ENCODE measurements at places on chromosomes 5 and 9.

- DNase-seq = no peak
Observed at GRCh38 chr9:109383356-109383755, 62.5 kb upstream of the EPB41L4B start.

DNA sequence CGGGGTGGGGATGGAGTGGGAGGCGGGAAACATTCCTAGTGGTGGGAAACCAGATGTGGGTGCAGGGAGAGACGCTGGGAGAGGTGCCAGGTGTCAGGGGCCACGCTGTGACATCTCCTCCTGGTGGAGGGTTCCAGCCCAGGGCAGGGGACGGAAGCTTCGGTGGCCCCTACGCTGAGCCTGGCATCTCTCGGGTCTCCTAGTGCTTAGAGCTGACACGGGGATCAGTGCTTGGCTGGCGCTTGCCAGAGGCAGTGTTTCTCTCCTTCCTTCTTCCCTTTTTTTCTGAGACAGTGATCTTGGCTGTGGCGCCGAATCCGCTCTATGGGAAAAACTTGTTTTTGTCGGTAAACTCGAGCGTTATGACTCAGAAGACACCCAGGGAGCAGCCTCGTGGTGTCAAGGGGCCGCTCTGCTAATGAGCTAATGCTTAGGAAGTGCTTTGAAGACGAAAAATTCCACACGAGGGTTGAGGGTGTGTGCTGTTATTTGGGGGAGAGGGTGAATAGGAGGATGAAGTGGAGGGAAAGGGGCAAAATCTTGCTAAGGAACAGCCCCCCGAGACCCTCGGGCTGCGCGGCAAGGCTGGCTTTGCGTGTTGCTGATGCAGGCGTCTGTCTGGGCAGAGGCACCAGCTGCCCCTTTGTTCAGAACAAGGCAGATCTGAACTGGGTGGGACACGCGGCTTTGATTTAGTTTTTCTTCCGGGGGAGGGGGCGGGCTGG lies 20.4 kb upstream of the IER5L start:
- no peak for DNase-seq

- DNase-seq = no peak
Observed at GRCh38 chr5:130102960-130103359, 198.7 kb downstream of the CHSY3 start.

DNA sequence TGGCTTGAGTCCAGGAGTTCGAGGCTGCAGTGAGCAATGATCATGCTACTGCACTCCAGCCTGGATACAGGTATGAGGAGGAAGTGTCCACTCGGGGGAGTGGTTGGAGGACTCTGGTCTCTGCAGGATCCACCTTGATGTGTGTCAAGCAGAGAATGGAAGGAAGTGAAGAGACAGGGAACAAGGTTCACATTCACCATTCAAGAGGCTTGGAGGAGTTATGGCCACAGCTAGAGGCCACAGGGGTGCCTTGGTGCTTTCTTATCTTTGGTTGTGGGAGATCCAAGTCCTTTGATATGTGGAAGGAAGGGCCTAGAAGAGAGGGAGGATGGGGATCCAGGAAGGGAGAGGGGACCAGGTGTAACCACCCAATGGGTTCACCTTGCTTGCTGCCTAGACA lies 5.4 kb upstream of the CERCAM start:
- DNase-seq = peak; percentile 60

- DNase-seq = no peak
Observed at GRCh38 chr5:76733049-76733417, 17.1 kb downstream of the F2R start.

DNA sequence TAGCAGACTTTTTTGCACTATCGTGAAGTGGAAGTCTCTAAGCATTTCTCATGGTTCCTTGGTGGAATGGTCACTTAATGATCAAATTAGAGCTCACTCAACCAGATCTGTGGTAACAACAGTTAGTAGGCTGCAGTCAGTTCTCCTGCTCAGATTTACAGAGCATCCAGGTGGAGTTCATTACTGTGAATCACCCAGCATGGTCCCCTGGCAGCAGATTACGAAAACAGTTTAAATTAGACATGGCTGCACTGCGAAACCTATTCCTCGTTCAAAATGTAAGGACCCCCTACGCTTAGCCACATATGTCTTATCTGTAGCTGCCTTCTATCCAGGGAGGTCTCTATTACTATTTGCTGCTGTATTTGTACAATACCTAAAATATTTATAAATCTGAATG lies 823.6 kb upstream of the ARRDC3 start:
- DNase-seq = no peak

Data from large intestine (tissue), 12 donors.